Stimulated activated CD4-positive, alpha-beta T cell treated with anti-CD3 and anti-CD28 coated beads, Interleukin-15, amount 100 ng/mL, for 1 hour (primary cell): ENCODE measurements at places on chromosomes 5 and 9.

- DNase-seq, result no peak
These were observed 277.0 kb downstream of the DIRAS2 start for GRCh38 chr9:90365666-90366065.

- no peak for DNase-seq
These were observed 137.2 kb upstream of the FST start for GRCh38 chr5:53343187-53343586.

GRCh38 chr5:177980743-177981151, 15.3 kb downstream of the PROP1 start:
- no peak for DNase-seq

- DNase-seq, result no peak
These were observed 32.7 kb downstream of the PTGS1 start for GRCh38 chr9:122403381-122404000.

DNA sequence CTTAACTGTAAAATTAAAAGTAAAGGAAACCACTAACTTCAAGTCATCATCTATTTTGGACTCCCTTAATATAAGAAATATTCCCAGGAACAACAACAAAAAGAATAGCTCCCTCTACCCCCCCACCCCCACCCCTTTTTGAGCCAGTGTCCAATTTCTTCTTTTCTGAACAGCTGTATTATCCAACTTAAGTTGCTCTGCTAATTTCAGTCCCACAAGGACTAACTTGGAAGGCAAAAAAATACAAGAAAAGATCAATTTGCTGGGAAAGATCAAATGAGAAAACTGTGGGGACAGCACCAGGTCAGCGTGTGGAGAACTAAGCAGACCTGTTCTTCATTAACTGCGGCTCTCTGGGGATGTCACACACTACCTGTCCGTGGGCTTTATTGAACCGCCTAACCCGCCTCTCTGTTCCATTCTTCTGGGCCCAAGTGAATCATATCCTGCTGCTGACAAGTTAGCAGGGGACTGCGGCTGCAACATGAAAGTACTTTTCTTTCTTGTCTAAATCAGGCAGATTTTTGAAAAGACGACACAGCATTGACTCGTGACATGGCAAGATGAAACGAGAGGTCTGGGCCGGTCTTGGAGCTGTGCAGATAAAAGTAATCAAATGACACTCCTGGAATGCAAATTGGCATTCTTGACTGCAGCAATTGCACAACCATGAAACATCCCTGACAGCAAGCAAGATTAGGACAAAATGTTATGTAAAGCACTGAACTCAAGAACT, 2.7 kb downstream of the BNC2 start:
- DNase-seq, result no peak

GRCh38 chr9:35708146-35708545, 18.4 kb upstream of the TPM2 start:
- DNase-seq, result no peak

DNA sequence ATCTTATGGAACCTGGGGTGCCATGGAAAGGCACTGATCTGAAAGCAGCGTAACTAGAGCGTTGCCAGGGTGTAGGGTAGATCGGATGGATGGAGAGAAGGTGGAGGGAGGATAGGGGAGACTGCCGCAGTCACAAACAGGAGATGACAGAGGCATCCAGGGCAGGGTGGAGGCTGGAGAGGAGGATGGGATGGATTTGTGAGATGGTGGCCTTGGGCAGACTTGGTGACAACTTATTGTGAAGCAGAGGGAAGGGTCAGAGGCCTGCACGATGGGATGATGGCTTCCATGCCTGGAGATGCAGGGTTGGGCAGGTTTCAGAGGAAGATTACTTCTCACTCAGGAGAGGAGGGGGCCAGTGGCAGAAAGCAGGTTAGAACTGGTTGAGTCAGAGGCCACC, 2.4 kb downstream of the GLIPR2 start:
- no peak for DNase-seq

- no peak for DNase-seq
These were observed 1.6 kb downstream of the STRBP start for GRCh38 chr9:123266655-123267399.

- DNase-seq, result no peak
These were observed 12.6 kb downstream of the ZBTB5 start for GRCh38 chr9:37452611-37453010.

- no peak for DNase-seq
These were observed 72.6 kb downstream of the SYK start for GRCh38 chr9:90874194-90874593.

GRCh38 chr9:129640871-129641749, 841 bp downstream of the ASB6 start:
- no peak for DNase-seq

DNA sequence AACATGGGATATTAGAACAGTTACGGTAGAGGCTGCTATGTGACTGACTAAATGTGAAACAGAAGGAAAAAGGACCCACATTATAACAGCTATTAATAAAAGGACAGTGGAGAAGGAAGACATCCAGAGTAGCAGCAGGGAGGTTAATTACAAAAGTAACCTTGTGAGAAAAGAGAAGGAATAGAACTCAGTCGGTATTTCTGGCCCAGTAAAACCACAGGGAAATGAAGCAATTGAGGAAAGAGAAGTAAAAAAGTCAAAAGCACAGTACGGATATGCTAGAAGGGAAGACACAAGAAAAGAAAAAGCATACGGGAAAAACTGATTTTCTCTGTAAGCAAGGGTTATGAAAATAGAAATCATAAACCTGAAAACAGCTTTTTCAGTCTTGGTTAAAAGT, 164.7 kb downstream of the RFX3 start:
- no peak for DNase-seq

DNA sequence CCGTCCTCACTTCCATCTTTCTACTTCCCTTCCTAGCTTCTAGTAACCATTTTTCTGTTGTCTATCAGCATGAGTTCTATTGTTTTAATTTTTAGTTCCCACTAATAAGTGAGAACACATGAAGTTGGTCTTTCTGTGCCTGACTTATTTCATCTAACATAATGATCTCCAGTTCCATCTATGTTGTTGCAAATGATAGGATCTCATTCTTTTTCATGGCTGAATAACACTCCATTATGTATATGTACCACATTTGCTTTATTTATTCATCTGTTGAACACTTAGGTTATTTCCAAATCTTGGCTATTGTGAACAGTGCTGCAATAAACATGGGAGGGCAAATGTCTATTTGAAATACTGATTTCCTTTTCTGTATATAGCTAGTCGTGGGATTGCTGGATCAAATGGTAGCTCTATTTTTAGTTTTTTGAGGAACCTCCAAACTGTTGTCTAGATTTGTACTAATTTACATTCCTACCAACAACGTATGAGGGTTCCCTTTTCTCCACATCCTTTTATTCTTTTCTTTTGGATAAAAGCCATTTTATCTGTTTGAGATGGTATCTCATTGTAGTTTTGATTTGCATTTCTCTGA, 50.3 kb downstream of the NSD1 start:
- no peak for DNase-seq

- DNase-seq, result no peak
These were observed 6.1 kb upstream of the DMRT3 start for GRCh38 chr9:970151-970996.

GRCh38 chr9:25254051-25254450, 424.2 kb downstream of the TUSC1 start:
- no peak for DNase-seq

- DNase-seq, result no peak
These were observed 317.1 kb upstream of the CLINT1 start for GRCh38 chr5:158175934-158176481.

- no peak for DNase-seq
These were observed 571.0 kb upstream of the ARRDC3 start for GRCh38 chr5:91954136-91954535.

DNA sequence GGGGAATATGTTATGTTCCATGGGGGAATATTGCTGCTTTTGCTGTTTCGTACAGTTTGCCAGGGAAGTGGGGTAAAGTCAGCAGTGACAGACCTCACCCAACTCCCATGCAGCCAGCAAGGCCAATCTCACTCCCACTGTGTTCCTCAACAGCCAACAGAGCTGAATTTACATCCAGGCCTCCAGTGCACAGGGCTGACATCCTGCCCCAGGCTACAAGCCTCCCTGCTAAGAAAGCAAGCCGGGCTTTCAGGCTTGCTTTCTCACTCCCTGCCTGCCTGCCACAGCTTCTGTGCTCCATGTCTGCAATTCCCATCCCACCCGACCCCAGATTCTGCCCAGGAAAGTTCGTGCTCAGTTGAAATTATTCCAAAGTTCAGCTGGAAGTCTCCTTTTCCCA, 25.5 kb upstream of the SNCAIP start:
- DNase-seq, result no peak

DNA sequence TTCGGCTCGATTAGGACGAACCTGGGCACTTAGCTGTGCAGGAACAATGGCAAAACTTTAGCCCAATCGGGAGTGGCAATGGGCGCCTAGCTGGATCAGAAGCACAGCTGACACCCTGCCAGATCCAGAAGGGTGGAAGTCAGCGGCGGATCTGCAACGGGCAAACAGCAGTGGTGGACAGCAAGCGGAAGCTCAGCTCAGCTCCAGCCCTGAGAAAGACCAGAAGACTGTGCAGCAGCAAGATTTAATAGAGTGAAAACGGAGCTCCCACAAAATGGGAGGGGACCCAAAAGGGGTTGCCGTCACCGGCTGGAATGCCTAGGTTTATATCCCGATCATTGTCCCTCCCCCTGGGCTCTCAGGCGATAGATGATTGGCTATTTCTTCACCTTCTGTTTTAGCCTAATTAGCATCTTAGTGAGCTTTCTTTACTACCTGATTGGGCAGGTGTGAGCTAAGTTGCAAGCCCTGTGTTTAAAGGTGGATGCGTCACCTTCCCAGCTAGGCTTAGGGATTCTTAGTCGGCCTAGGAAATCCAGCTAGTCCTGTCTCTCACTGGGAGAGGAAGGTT, 1237.9 kb downstream of the CDH12 start:
- DNase-seq, result no peak

GRCh38 chr5:167730121-167730520, 561.3 kb upstream of the WWC1 start:
- DNase-seq, result no peak

DNA sequence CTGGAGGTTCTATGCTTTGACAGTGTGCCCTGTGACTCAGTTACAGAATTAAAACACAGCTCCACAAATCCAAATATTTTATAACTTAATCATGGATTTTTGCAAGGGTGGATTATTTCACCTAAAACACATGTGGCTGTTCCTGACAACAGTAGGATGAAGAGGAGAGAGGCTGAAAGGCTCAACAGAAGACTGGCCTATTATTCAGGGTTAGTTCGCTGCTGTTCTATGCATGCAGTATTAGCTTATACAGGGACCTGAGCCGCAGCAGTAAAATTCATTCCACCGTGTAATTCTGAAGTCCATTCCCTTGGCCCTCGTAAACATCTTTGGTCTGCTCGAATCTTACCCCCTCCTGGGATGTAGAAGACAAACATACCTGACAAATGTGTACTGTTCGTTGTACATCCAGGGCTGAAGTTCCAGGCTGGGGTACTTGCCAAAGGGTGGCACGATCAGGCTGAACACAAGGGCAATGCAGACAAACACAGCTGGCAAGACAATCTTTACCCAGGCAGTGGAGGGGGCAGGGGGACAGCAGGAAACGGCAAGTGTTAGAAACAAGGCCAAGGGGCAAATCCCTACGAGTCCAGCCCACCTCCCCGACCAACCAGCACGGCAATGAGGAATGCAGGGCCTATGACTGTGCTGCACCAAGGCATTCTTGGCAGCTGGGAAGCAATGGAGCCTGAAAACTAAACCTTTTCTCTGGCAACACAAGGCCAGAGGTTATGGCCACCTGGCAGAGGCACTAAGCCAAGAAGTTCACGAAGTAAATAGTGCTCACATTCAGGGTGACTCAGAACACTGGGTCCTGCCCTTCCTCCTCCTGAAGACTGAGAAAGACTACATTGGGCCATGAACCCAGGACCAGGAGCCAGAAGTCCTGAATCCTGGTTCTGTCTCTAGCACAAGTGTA, 46.8 kb downstream of the NIPSNAP3B start:
- no peak for DNase-seq

DNA sequence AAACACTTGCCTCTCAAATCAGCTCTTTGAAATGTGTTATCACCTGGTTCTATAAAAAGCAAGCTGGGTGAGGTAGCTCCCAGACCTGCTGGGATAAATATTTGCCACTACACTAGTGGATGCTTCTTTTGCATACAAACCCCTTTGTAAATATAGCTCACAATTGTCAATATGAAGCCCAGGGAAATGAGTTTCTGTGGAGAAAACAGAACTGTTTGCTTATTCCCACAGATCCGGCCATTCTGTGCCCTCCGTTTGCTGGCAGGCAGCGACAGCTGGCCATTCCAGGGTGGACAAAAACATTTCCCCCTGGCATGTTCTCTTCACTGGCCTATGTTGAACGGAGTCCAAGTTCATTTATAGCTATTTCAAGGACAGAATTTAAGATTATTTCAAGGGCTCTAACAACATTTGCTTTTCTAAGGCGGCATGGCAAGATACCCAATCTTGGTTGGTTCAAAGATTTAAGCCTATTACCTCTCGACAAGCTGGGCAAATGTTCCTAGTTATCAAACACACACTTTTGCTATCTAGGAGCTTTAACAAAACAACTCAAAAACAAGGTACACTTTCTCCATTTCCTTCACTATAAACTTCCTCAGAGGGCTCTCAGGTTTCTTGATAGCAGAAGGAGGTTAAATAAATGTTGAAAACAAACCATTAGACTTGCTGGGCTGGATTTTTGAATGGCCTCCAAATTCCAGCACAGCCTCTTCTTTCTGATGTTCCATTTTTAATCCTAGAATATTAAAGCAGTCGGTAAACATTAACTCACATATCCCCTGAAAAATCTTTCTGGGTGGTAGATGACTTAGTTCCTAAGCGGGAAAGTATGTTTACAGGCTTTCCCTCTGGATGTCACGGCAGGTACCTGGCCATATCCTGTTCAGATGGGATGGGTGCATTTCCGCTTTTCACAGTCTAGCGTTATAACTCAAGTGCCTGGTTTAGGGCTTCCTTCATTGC, 332.3 kb downstream of the PLK2 start:
- DNase-seq, result no peak

DNA sequence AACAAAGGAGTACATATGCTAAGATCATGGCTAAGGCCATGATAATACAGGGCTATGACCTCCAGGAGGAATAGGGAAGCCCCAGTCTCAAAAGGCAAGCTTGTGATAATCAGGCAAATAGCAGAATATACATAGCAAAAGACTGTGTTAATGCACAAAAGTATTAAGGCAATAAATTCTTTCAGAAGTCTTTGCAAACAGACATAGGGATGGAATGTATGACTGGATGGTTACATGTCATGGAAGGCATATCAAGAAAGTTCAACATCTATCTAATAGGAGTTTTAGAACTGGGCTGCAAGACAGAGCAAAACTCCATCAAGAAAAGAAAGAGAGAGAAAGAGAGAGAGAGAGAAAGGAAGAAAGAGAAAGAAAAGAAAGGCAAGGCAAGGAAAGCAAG, 264.5 kb upstream of the CDH6 start:
- DNase-seq, result no peak
